Mucosa of gallbladder (tissue), 1 donor: ENCODE measurements at places on chromosomes 6 and 20. TPM values are rescaled to one million over a fixed set of nuclear protein-coding genes. Genes with fewer than 3 reads are reported as not detected.

GRCh38 chr6:33613146-33613794 is 7.9 kb upstream of the ITPR3 start:
- no peak for DNase-seq

DNA sequence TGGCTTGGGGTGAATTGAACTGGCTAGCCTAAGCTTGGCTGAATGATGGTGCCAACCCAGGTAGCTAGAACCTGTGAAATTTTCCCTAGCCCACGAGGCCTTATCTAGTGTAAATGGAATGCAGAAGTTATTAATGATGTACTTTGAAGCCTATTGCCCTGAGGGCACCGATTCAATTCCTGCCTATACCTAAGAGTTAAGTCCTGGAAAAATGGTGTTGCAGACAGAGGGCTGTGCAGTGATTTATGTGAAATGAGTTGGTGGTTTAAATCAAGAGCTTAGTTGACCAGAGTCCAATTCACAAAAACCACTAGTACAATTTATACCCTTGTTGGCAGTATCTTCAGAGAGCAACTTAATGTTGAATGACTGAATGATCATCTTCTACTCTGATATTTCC is 373.8 kb upstream of the JAG1 start:
- no peak for DNase-seq

MAP3K5 gene
- 15.9 TPM for total RNA-seq

FAM209A gene
- 0.46 TPM for total RNA-seq
